ENCODE measurements at places on chromosomes 5 and 9. TPM values are rescaled to one million over a fixed set of nuclear protein-coding genes. Genes with fewer than 3 reads are reported as not detected.

The FOXD4L4 gene
- total RNA-seq, result not detected

The IRX1 gene
- total RNA-seq, result 22.1 TPM

The NLN gene
- 25.8 TPM for total RNA-seq

The FOXD4L5 gene
- total RNA-seq, result not detected

The HRH2 gene
- 0.29 TPM for total RNA-seq

The LECT2 gene
- not detected for total RNA-seq

The OLFM1 gene
- total RNA-seq, result not detected

The NXNL2 gene
- total RNA-seq, result 3.1 TPM

The OMD gene
- total RNA-seq, result not detected

The MTRR gene
- 39.9 TPM for total RNA-seq

The NRARP gene
- total RNA-seq, result 2.2 TPM

The ANKRD31 gene
- 0.12 TPM for total RNA-seq

The PCDHB9 gene
- total RNA-seq, result not detected

The TLE1 gene
- total RNA-seq, result 124 TPM

- no peak for DNase-seq
Observed at GRCh38 chr5:95969055-95969454, 7.4 kb upstream of the ELL2 start.

GRCh38 chr9:94665613-94666012 is 26.3 kb upstream of the FBP1 start:
- no peak for DNase-seq

DNA sequence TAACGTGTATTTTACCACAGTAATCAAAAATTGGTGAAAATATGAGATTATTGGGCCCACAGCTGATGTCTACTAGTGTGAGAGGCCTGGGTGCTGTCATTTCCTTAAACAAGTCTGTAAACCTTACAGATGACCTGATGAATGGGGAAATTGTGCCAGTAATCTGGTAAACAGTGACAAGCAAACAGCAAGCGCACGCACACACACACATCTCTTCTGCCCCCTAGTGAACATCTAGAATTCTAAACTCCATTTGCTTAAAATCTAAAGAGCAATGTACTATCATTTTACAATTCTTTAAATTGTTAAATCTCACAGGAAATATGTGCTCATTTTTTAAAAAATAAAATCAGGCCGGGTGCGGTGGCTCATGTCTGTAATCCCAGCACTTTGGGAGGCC is 7.5 kb upstream of the RAPGEF1 start:
- no peak for DNase-seq

DNA sequence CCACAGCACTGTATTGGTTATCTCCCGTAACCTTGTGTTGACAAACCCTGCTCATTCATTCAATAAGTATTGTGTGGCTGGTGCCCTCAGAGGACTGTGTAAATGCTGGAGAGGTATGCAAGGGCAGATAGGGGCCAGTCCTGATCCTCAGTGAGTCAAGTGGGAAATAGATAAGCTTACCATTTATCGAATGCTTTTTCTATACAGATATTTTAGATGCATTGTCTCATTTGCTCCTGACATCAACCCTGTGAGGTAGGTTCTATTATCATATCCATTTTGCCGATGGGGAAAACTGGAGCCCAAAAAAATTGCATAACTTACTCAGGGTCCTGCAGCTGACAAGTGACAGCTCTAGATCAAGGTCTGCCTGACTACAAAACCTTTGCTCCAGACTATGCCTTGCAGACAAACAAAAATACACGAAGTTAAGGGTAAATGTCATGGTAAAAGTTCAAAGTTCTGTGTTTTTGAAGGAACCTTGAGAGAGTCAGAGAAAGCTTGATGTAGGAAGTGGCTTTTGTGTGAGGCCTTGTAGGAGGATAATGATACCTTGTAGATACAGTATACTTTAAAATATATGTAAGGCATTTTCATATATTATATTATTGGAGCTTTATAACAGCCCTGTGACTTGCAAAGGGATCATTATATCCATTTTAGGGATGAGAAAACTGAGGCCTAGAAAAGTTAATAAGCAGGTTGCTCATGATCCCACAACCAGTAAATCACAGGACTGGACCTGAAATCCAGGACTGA is 22.7 kb downstream of the CYFIP2 start:
- DNase-seq, result no peak

DNA sequence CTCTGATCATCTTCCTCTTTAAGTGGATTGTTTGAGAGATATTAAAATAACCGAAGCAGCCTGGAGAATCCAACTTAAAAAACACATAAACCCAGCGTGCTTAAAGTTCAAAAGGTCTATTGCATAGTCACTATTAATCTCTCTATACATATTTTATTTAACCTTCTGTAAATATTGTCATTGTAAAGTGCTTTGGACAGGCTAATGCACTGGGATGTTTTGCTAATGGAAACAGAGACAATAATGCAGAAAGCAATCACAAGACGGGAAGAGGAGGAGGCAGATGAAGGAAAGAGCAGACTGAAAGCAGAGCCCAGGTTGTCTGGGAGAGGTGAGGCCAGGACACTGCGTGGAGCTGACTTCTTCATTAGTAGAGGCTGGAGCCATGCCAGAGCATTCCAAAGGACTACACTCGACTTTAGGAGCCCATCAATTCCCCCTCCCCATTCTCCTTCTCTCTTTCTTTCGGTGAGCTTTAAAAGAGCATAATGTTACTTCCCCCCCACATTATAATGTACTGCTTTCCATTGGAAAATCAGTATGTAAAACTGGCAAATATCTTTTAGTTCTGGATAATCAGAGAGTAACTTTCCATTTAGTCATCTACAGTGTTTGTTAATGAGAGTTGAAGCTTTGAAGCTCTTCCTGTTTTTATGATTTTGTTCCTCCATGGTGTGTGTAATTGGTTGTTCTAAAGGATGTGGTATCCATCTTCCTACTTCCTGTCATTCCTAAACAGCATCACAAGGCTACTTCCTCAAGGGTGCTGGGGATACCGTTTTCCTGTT is 307.3 kb upstream of the MPDZ start:
- no peak for DNase-seq

DNA sequence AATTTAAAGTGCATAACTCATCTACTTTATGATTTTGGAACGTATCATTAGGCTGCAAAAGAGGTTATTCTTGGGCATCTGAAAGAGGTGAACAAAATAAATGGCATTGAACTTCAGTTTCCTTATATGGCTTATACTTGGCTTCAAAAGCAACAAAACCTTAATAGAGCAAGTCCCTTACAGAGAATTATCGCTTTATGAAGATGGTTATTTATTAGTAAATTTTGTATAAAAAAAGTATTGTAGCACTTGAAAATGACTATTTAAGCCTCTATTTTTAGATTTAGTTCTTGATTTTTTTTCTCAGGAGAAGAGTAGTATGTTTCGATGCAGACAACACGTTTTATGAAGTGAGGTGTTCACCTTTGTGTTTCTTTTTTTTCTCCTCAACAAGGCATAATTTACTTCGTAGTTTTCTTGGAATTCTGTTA is 2.0 kb downstream of the ERBIN start:
- DNase-seq, result no peak

GRCh38 chr5:78563621-78564020 is 85.0 kb downstream of the LHFPL2 start:
- DNase-seq, result no peak

- no peak for DNase-seq
Observed at GRCh38 chr5:164763206-164763605, 1257.8 kb downstream of the MAT2B start.

GRCh38 chr5:10452768-10453331 is 11.2 kb downstream of the ROPN1L start:
- DNase-seq, result no peak

DNA sequence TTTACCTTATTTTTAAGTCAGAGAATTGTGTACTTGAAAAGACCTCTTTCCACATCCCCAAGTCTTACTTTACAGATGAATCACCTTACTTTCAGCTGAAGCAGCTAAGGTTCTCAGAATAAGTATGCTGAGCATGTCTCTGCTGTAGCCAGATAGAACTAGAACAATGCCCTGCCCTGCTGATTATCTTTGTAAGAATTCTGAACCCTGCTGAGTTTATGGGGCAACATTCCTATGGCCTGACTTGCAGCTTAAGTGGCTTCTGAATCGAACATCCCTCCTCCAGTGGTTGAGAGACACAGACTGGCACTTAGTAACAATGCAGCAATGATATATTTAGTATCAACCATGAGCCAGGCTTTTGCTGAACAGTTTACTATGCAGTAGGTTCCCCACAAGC is 592.0 kb upstream of the WWC1 start:
- DNase-seq, result peak; percentile 100

GRCh38 chr9:87882627-87883026 is at the start of gene SPATA31E1:
Gene SPATA31E1, plus strand, starts transcription at chr9:87882877. Its CDS starts 15 bp downstream, at chr9:87882892.
- DNase-seq, result no peak

- no peak for DNase-seq
Observed at GRCh38 chr9:27847380-27847779, 274.1 kb upstream of the C9orf72 start.

- DNase-seq, result no peak
Observed at GRCh38 chr5:122424132-122424531, 112.1 kb downstream of the SNCAIP start.

- no peak for DNase-seq
Observed at GRCh38 chr5:87851603-87852002, 417.0 kb downstream of the TMEM161B start.

DNA sequence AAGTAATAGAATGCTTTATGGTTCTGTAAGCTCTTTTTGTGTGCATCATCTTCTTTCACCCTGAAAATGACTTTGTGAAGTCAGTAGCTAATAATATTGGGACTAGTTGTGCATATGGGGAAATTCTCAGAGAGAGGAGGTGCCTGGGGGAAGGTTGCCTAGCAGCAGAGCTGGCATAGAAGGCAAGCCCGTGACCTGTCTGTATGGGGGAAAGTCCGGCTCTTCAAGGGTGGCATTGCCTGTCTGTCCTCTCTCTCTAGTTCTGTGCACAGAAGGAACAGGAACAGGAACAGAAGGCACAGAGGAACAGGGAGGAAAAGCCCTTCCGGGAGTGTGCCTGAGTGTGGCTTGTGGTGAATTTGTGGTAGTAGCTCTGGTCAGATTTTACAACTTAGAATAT is 33.1 kb downstream of the SH3GL2 start:
- DNase-seq, result no peak

- no peak for DNase-seq
Observed at GRCh38 chr9:23571414-23572104, 254.5 kb downstream of the ELAVL2 start.

DNA sequence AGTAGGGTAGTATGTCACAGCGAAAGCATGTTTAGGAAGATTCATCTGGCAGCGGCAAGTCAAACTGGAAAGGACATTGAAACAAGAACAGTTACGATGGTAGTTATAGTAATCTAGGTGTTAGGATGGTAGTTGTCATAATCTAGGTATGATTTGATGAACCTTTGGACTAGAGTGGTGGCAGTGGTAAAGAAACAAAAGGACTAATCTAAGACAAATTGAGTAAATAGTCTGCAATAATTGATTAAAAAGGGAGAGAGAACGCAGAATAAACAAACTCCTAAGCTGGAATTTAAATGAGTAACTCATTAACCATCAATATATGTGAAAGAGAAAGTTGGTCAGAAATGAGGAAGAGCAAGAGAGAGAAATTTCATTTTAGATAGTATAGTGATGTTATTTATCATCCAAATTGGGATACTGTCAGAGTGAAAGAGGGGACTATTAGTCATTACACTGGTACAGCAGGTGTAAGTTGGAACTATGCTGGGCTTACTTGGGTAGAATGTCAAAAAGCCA is 56.8 kb downstream of the MTREX start:
- no peak for DNase-seq

DNA sequence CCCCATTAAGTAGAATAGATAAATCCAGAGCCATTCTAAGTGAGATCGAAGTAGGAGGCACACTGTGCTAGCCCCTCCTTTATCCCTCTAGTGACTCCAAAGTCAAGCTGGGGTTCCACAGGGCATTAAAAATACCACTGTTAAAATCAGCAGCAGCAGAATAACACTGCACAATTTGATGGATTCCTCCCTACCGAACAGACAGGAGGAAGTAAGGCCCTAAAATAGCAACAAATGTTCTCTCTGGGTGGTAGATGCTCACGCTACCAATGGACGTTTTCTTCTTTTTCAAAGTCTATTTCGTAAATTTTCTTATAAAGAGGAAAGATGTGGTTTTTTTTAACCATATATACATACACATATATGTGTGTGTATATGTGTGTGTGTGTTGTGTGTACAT is 54.4 kb downstream of the FBXW11 start:
- no peak for DNase-seq

DNA sequence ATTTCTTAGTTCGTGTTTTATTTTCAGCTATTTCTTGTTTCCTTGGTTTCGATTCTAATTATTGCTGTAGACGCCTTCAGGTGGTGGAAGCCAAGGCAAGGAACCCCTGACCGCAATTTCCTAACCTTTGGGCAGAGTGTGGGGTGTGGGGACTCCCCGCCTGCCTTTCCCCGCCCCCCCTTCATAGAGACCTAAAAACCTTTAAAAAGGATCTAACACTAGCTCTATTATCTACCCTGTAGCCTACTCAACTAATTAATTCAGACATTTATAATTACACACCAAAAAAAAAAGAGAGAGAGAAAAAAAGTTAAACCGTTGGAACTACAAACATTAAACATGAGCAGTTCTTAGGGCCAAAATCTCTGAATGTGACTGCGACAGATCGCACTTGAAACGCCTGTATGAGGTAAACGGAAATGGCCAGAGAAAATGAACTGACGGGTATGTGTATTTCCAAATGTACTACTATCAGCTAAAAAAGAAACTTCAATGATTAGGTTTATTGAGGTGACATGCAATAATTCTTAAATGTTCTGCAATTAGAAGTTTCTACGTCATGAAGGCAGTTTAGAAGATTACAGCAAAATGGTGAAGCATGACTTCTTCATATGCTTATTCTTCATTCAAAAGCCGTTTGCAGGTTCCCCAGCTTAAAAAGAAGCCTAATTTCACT is 19.0 kb upstream of the FER start:
- DNase-seq, result no peak

- no peak for DNase-seq
Observed at GRCh38 chr9:114507726-114508125, 2.5 kb upstream of the WHRN start.

DNA sequence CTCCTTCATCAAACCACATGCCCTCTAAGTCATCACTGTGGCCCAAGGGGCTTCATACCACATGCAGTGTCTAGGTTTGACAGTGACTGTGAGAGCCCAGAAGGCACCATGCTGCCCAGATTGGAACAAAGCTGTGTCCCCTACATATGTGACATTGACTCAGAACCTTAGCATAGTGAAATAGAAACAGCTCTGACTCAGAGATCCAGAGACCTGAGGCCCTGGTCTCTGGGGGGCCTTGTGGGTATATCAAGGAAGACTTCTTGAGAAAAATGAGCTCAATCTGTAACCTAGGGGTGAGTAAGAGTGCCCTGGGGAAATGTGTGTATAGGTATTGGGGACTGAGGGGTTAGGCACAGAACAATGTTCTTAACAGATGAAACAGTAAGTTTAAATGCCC is 7.1 kb upstream of the ENTREP1 start:
- no peak for DNase-seq

All from epithelial cell of proximal tubule (primary cell).